ENCODE measurements at places on chromosomes 7 and 10.

DNA sequence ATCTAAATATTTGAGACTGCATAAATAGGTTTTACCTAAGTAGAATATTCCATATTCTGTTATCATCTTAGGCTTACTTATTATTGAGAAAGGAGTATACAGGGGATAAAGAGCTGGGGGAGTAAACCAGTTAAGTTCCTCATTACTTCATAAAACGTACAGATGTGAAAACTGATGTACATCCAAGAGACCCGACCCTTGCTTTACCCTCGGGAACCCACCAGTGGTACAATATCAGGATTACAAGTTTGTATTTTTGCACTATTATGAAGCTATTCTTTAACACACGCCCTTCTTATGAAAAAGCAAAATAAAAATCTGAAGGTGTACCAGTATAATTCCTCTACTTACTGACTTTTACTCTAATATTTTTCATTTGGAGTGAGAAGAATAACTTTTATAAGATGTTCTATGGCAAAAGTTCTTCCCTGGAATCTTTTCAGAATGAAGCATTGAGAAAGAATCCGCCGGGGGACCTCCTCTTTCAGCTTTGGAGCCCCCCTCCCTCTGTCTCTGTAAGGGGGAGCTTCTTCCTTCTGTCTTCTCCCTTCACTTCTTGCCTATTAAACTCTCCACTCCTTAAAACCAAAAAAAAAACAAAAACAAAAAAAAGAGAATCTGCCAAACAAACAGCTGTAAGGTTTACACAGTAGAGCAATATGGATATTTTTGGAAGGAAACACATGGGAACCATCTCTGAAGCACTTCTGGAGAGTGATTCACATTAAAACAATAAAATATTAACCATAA lies 550.0 kb downstream of the TNS3 start:
- no peaks in the 10 kb centered on the region for H3K27me3 ChIP-seq
- DNase-seq, result no peak

- H3K4me3 ChIP-seq, result no peak overlapping the region
- peaks cover 30% of the 10 kb centered on the region for H3K36me3 ChIP-seq
- H3K4me1 ChIP-seq, result peaks cover 3% of the 10 kb centered on the region
- DNase-seq, result no peak
- no peak overlapping the region for H3K27ac ChIP-seq
Measured at GRCh38 chr7:93030605-93031225, 87.1 kb downstream of the SAMD9 start.

GRCh38 chr7:92987095-92987494 lies 130.7 kb downstream of the SAMD9 start:
- no peak for DNase-seq
- H3K4me1 ChIP-seq, result no peaks in the 10 kb centered on the region
- H3K36me3 ChIP-seq, result peaks cover 3% of the 10 kb centered on the region
- H3K27me3 ChIP-seq, result peaks cover 10% of the 10 kb centered on the region
- no peak overlapping the region for H3K4me3 ChIP-seq

- peak overlapping the region; percentile 34 for H3K27ac ChIP-seq
- H3K4me3 ChIP-seq, result no peak overlapping the region
- peaks cover 26% of the 10 kb centered on the region for H3K27me3 ChIP-seq
- peaks cover 28% of the 10 kb centered on the region for H3K4me1 ChIP-seq
- no peak for DNase-seq
- H3K36me3 ChIP-seq, result peaks cover 3% of the 10 kb centered on the region
Measured at GRCh38 chr7:157482517-157483087, 145.8 kb downstream of the DNAJB6 start.

DNA sequence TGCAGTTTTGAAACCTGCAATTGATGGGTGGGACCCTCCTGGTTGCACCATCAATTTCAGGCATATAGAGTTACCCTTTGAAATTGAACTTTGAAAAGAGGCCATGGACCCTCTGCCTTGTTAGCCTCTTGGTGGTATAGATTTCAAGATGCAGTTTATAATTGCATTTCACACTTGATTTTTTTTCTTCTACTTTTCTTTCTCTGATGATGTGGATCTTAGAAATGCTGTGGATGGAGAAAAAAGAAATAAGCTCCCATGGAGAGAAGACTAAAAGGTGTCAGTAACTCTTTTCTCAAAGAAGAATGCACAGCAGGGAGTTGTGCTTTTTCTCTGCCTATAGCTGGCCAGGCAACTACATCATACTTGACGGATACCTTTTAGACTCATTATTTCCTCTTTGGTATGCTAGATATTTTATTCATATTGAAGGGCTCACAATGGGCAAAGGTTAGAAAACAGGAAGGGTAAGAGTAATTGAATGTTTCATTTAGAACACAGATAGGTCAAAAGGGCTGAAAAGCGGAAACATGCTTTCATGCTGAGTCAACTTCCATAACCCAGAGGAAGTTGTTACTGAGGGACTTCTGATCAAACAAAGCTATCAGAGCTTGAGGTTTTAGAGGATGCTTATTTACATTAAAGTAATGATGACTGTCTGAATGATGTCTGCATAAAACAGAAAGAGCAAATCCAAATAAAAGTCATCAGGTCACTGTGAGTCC lies 773.2 kb upstream of the LRRN3 start:
- H3K4me3 ChIP-seq, result no peak overlapping the region
- no peak overlapping the region for H3K27ac ChIP-seq
- H3K36me3 ChIP-seq, result no peaks in the 10 kb centered on the region
- H3K27me3 ChIP-seq, result no peaks in the 10 kb centered on the region

GRCh38 chr7:12756821-12757220 lies 69.4 kb downstream of the ARL4A start:
- no peak for DNase-seq
- no peaks in the 10 kb centered on the region for H3K36me3 ChIP-seq
- no peaks in the 10 kb centered on the region for H3K27me3 ChIP-seq
- no peak overlapping the region for H3K4me3 ChIP-seq
- no peaks in the 10 kb centered on the region for H3K4me1 ChIP-seq

DNA sequence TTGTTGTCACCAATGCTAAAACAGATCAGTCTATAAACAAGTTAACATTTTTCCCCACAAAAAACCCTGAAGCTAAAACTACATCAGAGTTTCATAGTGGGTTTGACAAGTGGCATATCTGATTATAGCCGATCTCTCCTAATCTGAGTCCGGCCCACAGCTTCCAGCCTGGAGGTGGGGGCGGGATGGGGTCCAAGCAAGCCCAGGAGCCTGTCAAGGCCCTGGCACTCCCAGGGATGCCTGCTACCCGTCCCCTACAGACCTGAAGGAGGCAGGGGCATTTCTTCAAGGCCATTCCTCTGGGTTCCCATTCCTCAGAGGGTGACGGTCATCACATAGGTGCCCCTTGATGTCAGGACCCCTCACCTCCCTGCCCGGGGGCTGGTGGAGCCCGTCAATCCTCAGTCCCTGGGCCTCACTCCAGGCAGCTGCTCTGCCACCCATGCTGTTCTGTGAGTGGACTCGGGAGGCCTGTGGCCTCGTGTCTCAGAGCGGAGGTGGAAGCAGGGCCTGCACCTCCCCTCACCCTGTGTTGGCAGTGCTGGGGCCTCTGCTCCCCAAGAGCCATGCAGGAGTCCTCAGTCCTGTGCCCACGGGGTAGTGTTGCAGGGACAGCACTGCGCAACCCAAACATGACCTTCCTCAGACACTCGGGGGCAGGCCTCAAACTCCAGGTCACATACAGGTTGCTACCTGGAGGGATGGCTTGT lies 8.8 kb downstream of the DPYSL4 start:
- DNase-seq, result no peak
- H3K27me3 ChIP-seq, result no peaks in the 10 kb centered on the region
- peaks cover 2% of the 10 kb centered on the region for H3K4me1 ChIP-seq
- no peak overlapping the region for H3K27ac ChIP-seq

DNA sequence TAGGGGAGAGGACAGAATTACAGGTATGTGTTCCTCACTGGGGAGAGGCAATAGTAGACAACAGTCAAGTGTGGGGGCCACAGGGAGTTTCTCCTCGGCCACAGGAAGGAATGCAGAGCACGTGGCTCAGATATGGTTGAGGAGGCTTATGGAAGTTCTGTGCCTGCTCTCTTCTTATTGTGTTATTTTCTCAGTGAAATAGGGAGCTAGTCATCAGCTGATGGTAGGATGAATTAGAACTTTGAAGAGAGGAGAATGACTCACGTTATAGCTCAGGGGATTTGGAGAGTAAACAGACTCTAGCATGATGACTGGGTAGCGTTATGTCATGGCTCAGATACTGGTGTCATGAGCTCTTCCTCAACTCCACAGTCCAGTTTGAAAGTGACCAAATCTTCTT lies 308.3 kb upstream of the IGFBP3 start:
- H3K4me3 ChIP-seq, result no peak overlapping the region
- no peak overlapping the region for H3K27ac ChIP-seq
- H3K4me1 ChIP-seq, result no peaks in the 10 kb centered on the region
- no peaks in the 10 kb centered on the region for H3K36me3 ChIP-seq

- no peaks in the 10 kb centered on the region for H3K36me3 ChIP-seq
- H3K27ac ChIP-seq, result peak overlapping the region; percentile 73
- H3K4me3 ChIP-seq, result peak overlapping the region; percentile 89
- peaks cover 18% of the 10 kb centered on the region for H3K4me1 ChIP-seq
Measured at GRCh38 chr7:70694971-70695794, 436.8 kb upstream of the GALNT17 start.

DNA sequence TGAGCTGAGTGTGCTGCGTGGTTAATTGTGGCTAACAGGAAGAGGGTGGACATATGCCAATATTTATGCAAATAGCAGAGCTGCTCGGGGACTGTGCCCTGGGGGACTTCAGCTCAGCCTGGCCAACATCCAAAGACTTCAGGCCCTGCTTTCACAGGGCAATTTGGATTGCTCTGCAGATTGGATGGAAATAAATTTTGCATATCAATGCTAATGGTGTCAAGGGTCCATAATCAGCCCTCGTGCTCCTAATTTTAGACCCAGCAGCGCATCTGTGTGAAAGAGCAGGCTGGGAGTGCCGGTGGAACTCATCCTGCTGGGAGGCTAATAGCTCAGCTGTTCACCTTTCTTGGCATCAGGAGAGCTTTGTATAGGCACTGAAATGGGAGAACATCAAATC lies 270.1 kb downstream of the TCERG1L start:
- H3K36me3 ChIP-seq, result no peaks in the 10 kb centered on the region
- no peak overlapping the region for H3K4me3 ChIP-seq
- H3K27me3 ChIP-seq, result no peaks in the 10 kb centered on the region
- H3K27ac ChIP-seq, result no peak overlapping the region
- H3K4me1 ChIP-seq, result no peaks in the 10 kb centered on the region

GRCh38 chr10:52775132-52775647 lies 2.6 kb upstream of the MBL2 start:
- no peak overlapping the region for H3K27ac ChIP-seq
- H3K4me3 ChIP-seq, result no peak overlapping the region
- no peaks in the 10 kb centered on the region for H3K36me3 ChIP-seq
- H3K27me3 ChIP-seq, result no peaks in the 10 kb centered on the region
- H3K4me1 ChIP-seq, result no peaks in the 10 kb centered on the region

DNA sequence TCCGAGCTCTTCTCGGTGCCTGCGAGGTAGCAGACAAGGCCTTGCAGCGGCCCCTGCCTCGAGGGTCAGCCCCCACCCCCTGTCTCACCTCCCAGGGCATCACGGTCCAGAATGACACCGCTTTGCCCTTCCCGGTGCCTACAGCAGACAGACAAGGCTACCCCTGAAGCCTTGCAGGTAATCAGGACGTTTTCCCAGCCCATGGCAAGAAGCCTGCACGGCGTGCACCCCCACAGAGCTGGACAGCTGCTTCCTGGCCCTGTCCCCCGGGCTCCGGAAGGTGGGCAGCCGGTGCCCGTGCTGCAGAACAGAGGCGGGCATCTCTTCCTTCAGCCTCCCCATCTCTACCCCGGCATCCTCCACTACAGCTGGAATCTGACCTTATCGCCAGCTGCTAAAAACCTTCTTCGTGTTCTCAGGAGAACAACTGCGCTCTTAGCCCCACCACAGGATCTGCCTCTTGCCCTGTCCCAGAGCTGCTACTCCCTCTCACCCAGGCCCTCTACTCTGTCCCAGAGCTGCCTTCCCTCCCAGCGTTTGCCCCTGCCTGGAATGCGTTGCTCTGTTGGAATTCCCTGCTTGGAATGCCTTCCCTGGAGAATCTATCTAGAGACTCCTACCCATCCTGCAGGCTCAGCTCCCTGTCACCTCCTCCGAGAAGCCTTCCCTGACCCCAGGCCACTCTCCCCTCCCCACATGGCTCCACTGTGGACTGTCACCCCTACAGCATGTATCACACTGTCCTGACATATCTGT lies 4.7 kb downstream of the MYL10 start:
- H3K36me3 ChIP-seq, result no peaks in the 10 kb centered on the region
- H3K4me1 ChIP-seq, result no peaks in the 10 kb centered on the region
- no peak for DNase-seq
- no peak overlapping the region for H3K27ac ChIP-seq

GRCh38 chr7:30583181-30583580 lies 11.5 kb upstream of the GARS1 start:
- peaks cover 72% of the 10 kb centered on the region for H3K36me3 ChIP-seq
- H3K27me3 ChIP-seq, result no peaks in the 10 kb centered on the region
- peaks cover 4% of the 10 kb centered on the region for H3K4me1 ChIP-seq

- H3K4me1 ChIP-seq, result no peaks in the 10 kb centered on the region
- no peak overlapping the region for H3K27ac ChIP-seq
Measured at GRCh38 chr10:110790913-110791506, 80.7 kb upstream of the PDCD4 start.

DNA sequence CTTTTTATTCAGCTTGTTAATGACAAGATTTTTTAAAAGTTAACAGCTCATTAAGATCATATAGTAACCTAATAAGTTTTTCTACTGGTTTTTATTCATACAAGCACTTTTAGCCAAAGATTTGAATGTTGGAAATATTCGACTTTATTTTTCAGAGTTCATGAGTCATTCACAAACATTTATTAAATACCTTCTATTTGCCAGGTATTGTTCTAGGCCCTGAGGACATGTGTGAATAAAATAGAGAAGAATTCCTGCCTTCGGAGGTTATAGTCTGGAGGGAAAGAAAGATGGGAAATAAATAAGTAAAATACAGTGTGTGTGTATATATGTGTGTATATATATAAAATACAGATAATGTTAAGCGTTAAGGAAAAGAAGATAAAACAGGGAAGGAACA lies 31.5 kb downstream of the BTAF1 start:
- no peak overlapping the region for H3K4me3 ChIP-seq
- peaks cover 45% of the 10 kb centered on the region for H3K36me3 ChIP-seq
- DNase-seq, result no peak
- H3K27ac ChIP-seq, result no peak overlapping the region
- H3K4me1 ChIP-seq, result no peaks in the 10 kb centered on the region

- no peak overlapping the region for H3K4me3 ChIP-seq
- peaks cover 34% of the 10 kb centered on the region for H3K27me3 ChIP-seq
- no peak overlapping the region for H3K27ac ChIP-seq
- H3K4me1 ChIP-seq, result peaks cover 2% of the 10 kb centered on the region
Measured at GRCh38 chr7:159045839-159046238, 98.8 kb downstream of the VIPR2 start.

- H3K4me1 ChIP-seq, result no peaks in the 10 kb centered on the region
- DNase-seq, result no peak
- H3K36me3 ChIP-seq, result no peaks in the 10 kb centered on the region
- H3K27me3 ChIP-seq, result no peaks in the 10 kb centered on the region
Measured at GRCh38 chr10:66940965-66941364, 15.1 kb downstream of the LRRTM3 start.

DNA sequence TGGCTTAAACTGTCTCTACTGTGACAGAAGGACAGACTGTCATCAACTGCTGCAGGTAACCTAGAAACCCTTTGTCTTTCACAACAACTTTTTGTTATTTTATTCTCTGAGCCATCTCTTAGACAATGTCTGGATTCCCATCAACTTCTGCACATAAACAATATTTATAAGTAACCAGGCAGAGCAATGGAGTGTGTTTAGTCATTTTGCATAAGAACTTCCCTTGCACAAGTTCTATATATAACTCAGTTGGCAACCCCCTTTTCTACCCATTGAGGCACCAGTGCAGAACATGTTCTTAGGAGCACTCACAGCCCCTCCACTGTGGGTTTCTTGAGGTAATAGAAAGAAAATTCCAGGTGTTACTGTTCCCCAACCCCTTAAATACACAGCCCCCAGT lies 65.0 kb upstream of the IL6 start:
- peaks cover 23% of the 10 kb centered on the region for H3K4me1 ChIP-seq
- DNase-seq, result no peak
- peaks cover 62% of the 10 kb centered on the region for H3K27me3 ChIP-seq
- H3K4me3 ChIP-seq, result no peak overlapping the region
- H3K27ac ChIP-seq, result no peak overlapping the region
